ENCODE measurements at places on chromosomes 4 and X. TPM values are rescaled to one million over a fixed set of nuclear protein-coding genes. Genes with fewer than 3 reads are reported as not detected.

The MMRN1 gene
- not detected for total RNA-seq

The DACH2 gene
- not detected for total RNA-seq

The ARMCX4 gene
- total RNA-seq: 0.63 TPM

The C4orf51 gene
- total RNA-seq: not detected

The TMEM154 gene
- total RNA-seq: 0.02 TPM

The ANK2 gene
- total RNA-seq: 0.72 TPM

The GLUD2 gene
- 2.5 TPM for total RNA-seq

The BEX1 gene
- total RNA-seq: not detected

The REELD1 gene
- not detected for total RNA-seq

The DCLK2 gene
- 8.6 TPM for total RNA-seq

The NFKB1 gene
- 20.7 TPM for total RNA-seq

The DCHS2 gene
- not detected for total RNA-seq

The PAGE5 gene
- total RNA-seq: not detected

The GPRASP1 gene
- 0.21 TPM for total RNA-seq
